ENCODE measurements at places on chromosomes 2 and 18. TPM values are rescaled to one million over a fixed set of nuclear protein-coding genes. Genes with fewer than 3 reads are reported as not detected.

The CELF4 gene
- not detected for total RNA-seq

DNA sequence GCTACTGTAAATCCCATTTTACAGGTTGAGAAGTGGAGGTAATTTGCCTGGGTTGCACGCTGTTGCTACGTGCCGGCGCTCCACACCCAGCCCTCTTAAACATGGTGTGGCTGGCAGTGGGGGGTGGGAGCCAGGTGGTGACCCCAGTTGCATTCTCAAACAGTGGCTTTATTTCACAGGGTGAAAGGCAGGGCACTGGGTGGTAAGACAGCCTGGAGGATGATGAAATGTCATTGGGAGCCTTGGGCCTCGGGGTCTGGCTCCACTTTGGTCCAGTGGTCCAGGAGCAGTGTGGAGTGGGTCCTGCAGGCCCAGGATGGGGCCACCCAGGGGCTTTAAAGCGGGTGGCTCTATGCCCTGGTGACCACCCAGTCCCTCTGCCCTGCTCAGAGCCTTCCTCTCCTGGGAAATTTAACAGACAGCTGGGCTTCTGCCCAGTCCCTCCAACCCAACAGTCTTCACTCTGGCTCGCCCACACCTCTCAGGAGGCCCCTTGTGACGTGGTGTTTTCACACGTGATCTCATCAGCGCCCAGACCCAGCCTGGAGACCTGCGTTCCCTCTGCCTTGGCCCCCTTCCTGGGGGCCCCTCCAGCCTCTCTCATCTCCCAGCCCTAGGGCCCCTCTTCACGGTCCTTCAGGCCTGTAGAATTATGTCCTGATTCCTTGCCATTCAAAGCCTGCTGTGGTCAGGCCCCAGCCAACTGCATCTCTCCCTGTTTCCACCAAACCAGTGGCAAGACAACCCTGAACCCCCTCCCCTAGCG lies 92.5 kb downstream of the INHBB start:
- DNase-seq = no peak

DNA sequence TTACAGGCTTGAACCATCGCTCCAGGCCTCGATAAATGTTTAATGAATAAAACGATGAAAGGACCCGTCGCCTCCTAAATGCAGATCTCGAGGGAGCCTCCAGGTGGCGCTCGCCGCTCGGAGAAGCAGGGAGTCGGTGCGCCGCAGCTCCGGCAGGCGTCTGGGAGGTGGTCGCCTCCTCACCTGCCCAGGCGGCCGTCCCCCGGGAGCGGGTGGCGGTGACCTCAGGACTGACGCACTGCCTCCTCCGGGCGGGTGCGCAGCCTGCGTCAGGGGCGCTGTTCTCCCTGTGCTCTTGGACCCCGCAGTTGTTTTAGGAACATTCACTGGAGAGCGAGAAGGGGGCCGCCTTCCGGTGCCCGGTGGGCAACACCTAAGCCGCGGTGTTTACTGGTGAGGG lies 38.6 kb upstream of the POLE4 start:
- peak; percentile 56 for DNase-seq

The FLACC1 gene
- total RNA-seq = 2.4 TPM

The PTPRN gene
- 0.39 TPM for total RNA-seq

The VWC2L gene
- total RNA-seq = not detected

The ALLC gene
- not detected for total RNA-seq

The ANTXR1 gene
- not detected for total RNA-seq

DNA sequence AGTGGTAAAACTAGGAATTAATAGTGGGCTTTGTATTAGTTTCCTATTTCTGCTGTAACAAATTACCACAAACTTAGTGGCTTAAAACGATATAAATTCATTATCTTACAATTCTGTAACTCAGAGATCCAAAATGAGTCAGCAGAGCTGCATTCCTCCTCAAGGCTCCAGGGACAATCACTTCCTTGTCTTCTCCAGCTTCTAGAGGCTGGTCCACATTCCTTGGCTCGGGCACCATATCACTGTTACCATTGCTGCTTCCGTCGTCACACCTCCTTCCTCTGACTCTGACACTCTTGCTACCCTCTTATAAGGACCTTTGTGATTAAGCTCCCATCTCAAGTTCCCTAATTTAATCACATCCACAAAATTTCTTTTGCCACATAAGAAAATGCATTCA lies 567.8 kb upstream of the KLHL29 start:
- no peak for DNase-seq

DNA sequence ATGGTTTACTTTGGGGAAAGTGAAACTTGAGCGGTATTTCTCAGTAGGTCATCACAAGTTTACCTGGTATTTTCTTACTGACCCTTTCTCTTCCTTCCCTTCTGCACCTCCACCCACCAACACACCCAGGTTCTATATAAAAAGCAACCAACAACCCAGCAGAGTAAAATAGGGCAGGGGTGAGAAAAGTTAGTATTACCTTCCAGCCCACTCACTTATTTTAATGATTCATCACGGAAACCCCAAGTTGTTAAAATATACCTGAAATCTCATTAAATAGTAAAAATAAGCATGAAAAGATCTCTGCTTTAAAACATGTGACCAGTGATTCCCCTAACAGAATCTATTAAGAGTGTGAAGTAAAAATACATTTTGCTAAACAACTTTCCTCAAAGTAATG lies 306.1 kb downstream of the ZEB2 start:
- DNase-seq = no peak

DNA sequence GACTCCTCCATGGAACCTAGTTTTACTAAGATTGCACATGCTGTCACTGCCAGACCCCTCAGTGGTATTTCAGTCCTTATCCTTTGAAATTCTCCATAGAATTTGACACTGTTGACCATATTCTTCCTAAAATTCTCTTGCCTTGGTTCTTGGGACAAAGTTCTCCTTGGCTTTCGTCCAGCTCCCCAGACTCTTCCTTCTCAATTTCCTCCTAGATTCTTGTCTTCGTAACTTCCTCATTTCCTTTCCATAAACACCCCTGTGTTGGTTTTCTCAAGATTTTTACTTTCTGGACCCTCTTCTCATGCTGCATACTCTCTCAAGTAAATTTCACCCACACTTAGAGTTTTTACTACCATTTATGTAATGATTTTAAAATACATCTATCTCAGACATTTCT lies 96.6 kb upstream of the TWSG1 start:
- DNase-seq = no peak

GRCh38 chr18:9910661-9911060 lies 3.2 kb upstream of the VAPA start:
- DNase-seq = no peak

The GPR39 gene
- not detected for total RNA-seq

The STK39 gene
- total RNA-seq = 7.5 TPM

- DNase-seq = no peak
Measured at GRCh38 chr2:88632569-88632968, 5.3 kb upstream of the EIF2AK3 start.

DNA sequence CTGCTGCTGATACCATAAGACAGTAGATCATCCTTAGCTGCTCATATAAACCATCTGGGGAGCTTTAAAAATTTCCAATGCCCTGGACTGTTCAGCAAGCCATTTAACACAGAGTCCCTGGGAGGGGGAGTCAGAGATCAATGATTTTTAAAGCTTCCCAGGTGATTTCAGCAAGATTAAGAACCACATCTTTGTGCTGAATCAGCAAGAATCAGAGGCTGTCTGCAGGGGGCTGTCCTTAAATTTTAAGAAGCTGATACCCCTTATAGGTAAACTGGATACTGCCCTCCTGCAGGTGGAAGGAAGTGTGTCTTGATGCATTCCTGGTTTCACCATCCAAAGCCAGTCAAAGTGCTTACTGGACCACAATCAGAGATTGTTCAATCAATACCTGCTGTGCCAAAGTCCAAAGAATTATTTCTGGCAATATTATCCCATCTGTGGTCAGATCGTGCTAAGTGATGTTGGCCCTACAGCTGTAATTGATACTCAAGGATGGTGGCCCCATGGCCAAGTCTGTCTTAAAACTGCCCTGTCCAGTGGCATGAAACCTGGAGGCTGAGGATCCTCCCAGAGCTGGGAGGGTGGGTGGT lies 72.2 kb downstream of the BCL2L11 start:
- DNase-seq = no peak

The MAP3K20 gene
- total RNA-seq = 0.76 TPM

DNA sequence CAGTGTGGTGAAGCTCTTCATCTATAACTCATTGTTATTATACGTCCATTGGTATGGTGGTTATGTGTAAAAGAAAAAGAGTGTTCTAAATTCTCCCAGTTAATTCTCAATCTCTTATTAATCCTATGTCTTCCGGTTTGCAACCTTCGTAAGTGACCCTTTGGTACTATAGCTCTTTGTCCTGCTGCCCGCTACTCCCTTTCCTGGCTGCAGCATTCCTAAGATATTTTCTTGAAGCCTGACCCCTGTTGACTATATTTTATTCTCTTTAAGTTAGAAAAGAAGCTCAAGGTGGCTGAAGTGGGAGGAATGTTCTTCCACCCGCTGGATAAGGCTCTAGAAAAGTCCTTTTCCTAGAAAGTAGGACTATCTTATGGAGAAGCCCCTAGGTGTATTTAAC lies 684.8 kb downstream of the SOCS6 start:
- DNase-seq = no peak

- no peak for DNase-seq
Measured at GRCh38 chr2:212596688-212597087, 58.1 kb upstream of the ERBB4 start.

GRCh38 chr2:238895361-238895882 lies 47.5 kb downstream of the TWIST2 start:
- DNase-seq = no peak

The DSEL gene
- 0.53 TPM for total RNA-seq

- peak; percentile 22 for DNase-seq
Measured at GRCh38 chr2:110732422-110733413, at the start of gene ACOXL. Gene ACOXL (plus strand): TSS chr2:110732573. CDS start chr2:110768390, 35,817 bp downstream.

The GDF7 gene
- total RNA-seq = not detected

GRCh38 chr2:77807531-77808215 lies 285.5 kb upstream of the LRRTM4 start:
- DNase-seq = no peak

DNA sequence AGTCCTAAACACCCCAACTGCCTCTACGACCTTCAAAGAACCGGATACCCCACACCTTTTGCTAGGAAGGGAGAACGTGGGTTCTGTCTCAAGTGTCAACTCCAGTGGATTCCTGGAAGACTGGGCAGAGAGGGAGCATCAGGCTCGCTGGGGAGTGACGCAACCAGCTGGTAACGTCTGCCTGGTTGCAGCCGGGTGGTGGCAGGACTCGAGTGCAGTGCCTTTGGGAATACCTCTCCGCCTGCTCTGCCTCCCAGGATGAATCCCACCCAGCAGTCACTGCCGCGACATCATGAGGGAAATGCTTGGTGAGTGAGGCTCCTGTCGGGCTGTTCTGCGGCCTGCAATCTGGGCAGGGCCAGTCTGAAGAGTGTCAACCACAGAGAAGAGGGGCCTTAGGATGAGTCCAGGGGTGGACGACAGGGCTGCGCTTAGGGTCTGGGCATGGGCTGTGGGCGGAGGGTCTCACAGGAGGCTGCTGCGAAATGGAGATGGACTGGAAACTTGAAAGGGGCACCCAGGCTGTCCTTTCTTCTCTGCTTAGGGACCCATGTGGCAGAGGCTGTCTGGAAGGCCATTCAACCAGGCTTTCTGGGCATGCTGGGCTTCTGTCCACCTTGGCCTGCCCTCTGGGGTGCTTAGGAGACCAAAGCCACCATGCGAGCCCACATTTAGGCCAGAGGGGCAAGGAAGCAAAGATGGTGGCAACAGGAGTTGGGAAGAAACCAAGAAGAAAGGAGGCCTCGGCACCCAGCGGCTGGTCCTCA lies 12.9 kb downstream of the GPR17 start:
- DNase-seq = no peak

The MYCN gene
- not detected for total RNA-seq

The TTN gene
- 22.9 TPM for total RNA-seq

GRCh38 chr2:226551522-226552250 lies 247.9 kb downstream of the IRS1 start:
- DNase-seq = no peak

DNA sequence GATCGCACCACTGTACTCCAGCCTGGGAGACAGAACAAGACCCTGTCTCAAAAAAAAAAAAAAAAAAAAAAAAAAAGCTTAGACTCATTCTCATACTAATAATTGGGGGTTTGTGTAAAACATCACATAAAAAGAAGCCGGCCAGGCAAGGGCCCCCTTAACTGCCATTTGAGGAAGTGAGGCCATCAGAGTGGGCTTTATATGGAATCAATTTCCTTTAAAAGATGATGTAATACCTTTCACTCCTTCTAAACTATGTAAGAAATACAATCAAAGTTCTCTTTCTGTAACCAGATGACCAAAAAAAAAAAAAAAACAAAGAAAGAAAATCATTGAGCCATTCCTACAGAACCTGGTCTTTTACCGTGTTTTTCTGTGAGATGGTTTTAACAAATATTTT lies 13.1 kb upstream of the GPR55 start:
- no peak for DNase-seq

- no peak for DNase-seq
Measured at GRCh38 chr2:3091696-3092095, 285.9 kb downstream of the EIPR1 start.

DNA sequence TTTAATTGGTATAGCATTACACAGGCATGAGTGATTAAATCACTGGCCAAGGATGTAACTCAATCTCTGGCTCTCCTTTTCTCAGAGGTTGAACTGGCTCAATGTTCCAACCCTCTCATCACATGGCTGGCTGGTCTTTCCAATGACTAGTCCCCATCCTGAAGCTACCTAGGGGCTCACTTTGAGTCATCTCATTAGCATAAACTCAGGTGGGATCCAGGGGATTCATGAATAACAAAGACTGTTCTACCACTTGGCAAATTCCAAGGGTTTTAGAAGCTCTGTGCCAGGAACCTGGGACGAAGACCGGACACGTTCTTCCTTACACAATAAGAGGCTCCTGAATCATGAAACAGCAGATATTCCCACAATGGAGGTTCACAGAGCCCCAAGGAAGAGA lies 145.0 kb upstream of the SPATS2L start:
- DNase-seq = no peak

DNA sequence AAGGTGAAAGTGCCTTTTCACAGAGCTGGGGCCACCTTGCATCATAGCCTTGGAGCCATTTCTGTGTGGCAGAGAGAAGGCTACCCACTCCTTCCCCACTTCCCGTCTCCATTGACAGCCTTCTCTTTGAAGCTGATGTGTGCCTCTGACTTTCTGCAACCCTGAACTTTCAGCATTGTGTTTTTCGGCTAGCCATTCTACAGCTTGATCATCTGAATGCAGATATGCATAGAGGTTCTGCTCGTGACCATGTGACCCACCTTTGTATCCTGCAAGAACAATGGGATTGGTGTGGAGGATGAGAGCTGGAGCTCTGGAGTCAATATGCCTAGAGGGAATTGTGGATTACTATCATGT lies 69.1 kb upstream of the KCNE4 start:
- DNase-seq = no peak

GRCh38 chr2:75994759-75995158 lies 284.0 kb upstream of the GCFC2 start:
- no peak for DNase-seq

The ELOA2 gene
- total RNA-seq = not detected

The QPCT gene
- 1.00 TPM for total RNA-seq

The CHAC2 gene
- total RNA-seq = 0.87 TPM

GRCh38 chr2:214215107-214215506 lies 195.7 kb upstream of the VWC2L start:
- DNase-seq = no peak

DNA sequence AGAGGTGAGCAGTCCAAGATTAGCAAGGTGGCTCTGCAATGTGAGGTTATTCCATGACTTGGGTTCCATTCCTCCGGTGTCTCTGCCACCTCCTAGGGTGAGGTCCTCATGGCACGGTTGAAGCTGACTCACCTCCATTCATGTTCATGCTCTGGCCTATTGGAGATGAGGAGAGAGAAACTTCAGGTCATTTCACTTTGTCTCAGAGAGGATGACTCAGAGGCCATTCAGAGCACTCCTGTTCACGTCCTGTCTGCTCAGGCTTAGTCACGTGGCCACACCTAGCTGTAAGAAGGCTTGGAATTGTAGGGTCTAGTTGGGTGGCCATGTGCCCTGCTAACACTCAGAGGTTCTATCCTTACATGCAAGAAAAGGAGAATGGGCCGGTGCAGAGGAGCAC lies 67.5 kb upstream of the MBOAT2 start:
- no peak for DNase-seq

Measured in CD8-positive, alpha-beta T cell (primary cell).